ENCODE measurements at places on chromosomes 16 and 17. TPM values are rescaled to one million over a fixed set of nuclear protein-coding genes. Genes with fewer than 3 reads are reported as not detected.

Gene KRT27
- not detected for total RNA-seq

DNA sequence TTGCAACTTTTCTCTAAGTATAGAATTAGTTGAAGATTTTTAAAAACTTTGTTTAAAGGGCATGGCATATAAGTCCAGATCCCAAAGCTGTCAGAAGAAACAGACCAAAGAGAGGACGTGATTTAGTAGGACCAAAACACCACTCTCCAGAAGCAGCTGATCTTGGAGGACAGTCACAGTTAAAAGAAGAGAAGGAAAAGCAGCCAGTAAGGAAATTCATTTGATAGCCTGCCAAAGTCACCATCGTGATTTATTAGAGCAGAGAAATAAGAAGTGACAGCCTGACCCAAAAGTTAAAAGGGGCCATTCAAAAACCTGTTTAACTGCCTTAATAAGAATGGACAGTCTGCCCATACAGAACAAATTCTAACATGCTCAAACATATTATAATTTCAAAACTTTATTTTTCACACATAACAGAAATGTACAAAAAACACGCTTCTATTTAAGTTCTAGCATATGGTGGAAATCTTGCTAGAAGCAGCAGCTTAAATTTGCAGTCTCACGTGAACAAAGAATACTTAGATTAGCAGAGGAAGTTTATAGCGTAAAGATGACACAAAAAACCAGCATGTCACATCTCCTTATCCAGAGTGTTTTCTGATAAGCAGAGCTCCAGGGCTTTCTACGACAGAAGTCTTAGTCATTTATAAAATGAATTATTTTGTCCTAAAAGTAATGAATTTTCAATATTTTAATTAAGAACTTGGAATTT lies 37.2 kb downstream of the TXNDC11 start:
- DNase-seq: no peak

- no peak for DNase-seq
Measured at GRCh38 chr17:2911035-2911754, 115.0 kb downstream of the RAP1GAP2 start.

DNA sequence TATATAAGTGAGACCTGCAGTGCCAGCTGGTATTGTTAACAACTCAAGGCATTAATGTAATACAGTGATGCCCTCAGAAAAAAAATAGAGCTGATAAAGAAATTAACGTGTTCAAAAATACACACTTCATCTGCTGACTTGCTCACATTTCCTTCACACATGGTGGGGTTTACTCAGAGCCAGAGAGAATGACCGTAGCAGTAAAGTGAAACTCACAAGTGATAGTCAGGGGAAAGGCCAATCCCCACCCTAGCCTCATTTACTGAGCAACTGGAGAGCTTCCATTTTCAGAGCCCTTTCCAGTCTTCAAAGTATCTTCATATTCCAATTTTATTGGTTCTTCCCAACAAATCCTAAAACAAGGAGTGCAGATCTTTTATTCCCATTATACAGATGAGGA lies 74.0 kb upstream of the HLF start:
- no peak for DNase-seq

All from Right ventricle myocardium inferior (tissue), 1 donor.